Stimulated activated CD4-positive, alpha-beta T cell treated with anti-CD3 and anti-CD28 coated beads, Interleukin-4, amount 100 ng/mL, for 24 hours (primary cell): ENCODE measurements at places on chromosomes 12 and 14.

GRCh38 chr12:51924551-51925319 lies 17.4 kb downstream of the ACVRL1 start:
- DNase-seq = no peak

- no peak for DNase-seq
Measured at GRCh38 chr14:77158175-77158881, 16.7 kb upstream of the ZDHHC22 start.

- no peak for DNase-seq
Measured at GRCh38 chr12:132314516-132315233, 14.7 kb downstream of the GALNT9 start.

- DNase-seq = no peak
Measured at GRCh38 chr12:78959556-78959955, 95.0 kb downstream of the SYT1 start.

- no peak for DNase-seq
Measured at GRCh38 chr12:22333186-22333712, 1.3 kb downstream of the ST8SIA1 start.

- peak; percentile 44 for DNase-seq
Measured at GRCh38 chr12:1093166-1093751, 102.2 kb downstream of the ERC1 start.

GRCh38 chr12:51591016-51591901 lies at the start of gene SCN8A:
Gene SCN8A (plus strand): TSS chr12:51591233. CDS start chr12:51662818, 71,585 bp downstream.
- DNase-seq = peak; percentile 57

DNA sequence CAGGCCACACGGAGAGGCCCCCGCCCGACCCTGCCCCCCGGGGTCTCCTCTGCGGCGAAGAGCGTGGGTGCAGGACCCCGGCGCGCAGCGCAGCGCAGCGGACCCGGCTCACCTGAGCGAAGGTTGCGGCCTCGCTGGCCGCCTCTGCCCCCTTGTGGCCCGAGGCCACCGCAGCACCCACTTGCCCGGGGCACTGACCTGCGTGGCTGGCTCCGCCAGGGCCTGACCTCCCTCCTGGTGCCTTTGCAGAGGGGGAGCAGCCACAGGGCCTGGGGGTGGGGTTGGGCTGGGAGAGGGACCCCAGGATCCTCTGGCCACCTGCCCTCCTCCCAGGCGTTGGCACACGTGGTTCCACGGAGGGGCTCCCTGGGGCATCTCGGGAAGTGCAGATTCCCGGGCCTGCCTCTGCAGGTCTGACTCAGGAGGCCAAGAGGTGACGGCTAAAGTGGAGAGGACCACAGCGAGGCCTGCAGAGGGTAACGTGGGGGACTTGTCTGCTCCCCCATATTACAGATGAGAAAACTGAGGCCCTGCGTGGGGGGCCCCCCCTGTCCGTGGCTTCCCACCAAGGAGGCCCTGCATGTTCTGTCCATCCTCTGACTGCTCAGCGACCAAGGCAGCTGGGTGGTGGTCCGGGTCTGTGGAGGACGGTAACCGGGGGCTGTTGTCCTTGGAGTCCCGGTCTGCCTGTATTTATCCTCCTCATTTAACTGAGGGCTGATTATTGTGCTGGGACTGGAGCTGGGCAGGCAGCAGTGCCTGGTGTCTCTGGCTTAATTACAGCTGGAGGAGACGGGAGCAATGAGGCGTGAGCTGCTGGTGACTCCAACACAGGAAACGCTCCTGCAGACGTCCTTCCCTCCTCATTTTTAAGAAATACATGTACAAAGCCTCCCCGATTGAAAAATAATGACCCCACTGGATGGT lies 67.9 kb upstream of the BEGAIN start:
- DNase-seq = peak; percentile 31

- no peak for DNase-seq
Measured at GRCh38 chr12:51686727-51687126, 95.7 kb downstream of the SCN8A start.

GRCh38 chr12:51127050-51127729 lies 43.8 kb upstream of the CSRNP2 start:
- no peak for DNase-seq

DNA sequence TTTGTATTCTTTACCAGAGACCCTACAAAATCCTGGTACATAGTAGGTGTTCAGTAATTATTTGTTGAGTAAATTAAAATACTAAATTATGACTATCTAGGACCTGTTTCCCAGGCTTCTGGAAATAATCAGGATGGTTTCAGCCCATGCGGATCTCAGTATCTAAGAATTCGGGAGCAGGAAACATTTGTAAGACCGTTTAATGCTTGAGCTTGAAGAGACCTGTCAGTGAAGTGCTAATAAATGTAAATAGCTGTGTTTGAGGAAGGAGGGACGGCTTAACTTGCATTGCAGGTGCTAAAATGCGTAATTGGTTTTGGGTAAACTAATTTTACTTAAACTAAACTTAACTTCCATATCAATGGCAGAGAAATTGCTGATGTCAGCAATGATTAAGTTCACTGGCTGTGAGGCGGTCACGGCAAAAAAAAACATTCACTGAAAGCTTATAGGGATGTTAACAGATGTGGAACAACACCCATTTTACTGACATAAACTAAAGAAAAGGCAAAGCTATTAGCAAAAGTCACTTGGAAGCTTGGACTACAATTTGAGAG lies 28.6 kb upstream of the AEBP2 start:
- no peak for DNase-seq

GRCh38 chr14:102826751-102827675 lies 49.8 kb downstream of the TRAF3 start:
- no peak for DNase-seq

DNA sequence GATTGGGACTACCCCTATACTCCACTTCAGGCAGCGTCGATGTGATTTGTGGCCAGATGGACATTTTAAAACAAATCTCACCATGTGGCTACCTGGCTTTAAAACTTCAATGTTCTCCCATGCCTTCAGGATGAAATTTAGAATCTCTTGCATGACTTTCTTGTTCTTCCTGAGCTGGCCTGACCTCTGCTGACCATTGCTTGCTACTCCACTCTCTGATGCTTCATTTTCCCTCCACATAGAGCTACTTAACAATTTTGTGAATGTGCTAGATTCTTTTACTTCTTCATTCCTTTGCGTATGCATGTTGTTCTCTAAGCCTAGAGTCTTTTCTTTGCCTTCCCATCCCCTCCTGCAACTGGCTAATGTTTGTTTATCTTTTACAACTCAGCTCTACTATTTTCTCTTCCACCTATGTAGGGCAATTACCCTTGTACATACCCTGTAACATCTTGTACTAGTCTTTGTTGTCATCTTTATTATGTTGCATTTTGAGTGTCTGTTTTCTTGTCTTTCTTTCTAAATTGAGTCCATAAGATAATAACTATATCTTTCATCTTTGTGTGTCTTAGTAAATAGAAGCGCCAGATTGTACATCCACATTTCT lies 41.2 kb downstream of the YLPM1 start:
- no peak for DNase-seq

- DNase-seq = no peak
Measured at GRCh38 chr14:55341781-55342180, 69.8 kb downstream of the ATG14 start.

DNA sequence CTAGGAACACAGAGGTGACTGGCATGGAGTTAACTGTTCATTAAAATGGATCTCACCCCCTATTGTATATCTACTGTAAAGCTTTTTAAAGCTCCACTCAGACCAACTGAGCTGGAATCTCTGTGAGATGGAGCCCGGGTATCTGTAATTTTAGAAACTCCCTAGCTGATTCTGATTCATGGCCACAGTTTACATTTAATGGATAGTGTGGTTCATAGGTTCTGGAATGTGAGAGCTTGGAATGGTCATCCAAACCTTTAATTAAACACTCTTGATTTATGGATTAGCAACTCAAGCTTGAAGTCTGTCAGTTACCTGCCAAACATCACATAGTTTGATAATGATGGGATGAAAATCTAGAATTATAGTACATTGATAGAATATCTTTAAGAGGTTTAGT lies 183.8 kb downstream of the SLC25A21 start:
- DNase-seq = no peak

GRCh38 chr12:27635349-27635972 lies 60.8 kb upstream of the REP15 start:
- no peak for DNase-seq

- no peak for DNase-seq
Measured at GRCh38 chr12:113740699-113741098, 225.4 kb downstream of the RBM19 start.

GRCh38 chr14:94383777-94384176 lies 4.6 kb downstream of the SERPINA1 start:
- no peak for DNase-seq

- no peak for DNase-seq
Measured at GRCh38 chr14:23202001-23202400, 18.5 kb upstream of the SLC7A8 start.

DNA sequence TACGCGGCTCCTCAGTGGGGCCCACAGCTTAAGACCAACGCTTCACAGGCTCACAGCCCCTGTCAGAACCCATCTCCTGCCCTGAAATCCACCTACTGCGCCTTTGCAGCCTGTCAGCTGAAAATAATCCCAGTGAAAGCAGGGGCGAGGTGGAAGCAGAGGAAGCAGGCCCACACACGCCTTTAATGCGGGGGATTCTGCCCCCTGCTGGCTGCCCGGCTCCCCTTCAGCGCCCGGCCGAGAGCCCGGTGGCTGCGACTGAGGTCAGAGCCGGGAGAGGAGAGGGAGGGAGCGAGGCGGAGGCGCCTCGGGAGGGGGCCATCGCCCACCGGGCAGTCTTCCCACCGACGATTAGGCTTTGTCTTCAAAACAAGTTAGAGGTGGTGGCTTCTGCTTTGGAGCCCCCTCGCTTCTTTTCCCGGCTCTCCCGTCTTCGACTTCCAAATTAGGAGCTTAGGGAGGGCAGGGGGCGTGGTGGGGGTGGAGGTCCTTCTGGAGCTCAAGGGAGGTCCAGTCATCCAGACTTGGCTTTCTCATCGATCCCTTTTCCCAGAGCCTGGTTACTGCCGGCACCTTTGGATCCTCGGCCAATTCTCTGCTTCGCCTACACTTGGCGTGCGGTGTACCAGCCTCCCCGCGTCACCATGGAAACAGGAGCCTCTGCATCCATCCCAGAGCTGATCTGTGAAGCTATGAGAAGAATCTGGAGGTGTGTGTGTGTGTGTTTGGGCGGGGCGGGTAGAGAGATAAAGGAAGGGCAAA lies 25.2 kb upstream of the RND1 start:
- peak; percentile 75 for DNase-seq

DNA sequence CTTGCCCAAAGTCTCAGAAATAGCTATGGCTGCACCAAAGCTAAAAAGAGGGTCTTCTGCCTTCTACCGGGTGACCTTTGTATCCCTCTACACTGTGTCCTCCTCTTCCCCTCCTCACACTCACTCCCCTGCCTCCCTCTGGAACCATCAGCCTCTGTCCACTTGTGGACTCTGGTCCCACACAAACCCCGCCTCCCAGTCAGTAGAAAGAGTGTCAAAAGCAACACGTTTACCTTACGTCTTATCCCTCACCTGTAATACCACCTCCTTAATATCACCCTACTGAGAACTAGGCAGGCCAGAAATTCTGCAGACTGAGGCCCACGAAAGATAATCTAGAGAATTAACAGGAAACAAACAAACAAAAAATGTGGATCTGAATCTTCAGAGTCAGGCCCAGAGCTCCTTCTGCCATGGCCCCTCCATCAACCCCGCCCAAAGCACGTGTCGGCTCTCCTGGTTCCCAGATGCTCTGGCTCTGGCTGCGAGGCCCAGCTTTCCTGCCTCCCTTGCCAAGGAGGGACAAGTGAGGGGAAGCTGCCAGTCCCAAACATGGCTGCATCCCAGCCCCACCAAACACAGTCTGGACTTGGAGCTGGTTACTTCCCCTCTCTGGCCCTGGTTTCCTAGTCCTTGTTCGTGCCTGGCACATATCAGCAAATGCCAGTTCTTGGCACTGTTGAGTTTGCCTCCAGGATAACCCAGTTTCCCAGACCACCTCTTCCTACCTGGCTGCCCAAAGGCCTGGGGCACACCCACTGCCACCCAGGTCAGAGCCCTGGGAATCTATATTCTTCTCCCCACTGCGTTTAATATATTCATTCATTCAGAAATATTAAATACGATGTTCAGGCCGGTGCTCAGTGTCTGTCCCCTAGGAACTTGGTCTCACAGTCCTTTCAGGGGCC lies 2.7 kb downstream of the ACTN1 start:
- no peak for DNase-seq

DNA sequence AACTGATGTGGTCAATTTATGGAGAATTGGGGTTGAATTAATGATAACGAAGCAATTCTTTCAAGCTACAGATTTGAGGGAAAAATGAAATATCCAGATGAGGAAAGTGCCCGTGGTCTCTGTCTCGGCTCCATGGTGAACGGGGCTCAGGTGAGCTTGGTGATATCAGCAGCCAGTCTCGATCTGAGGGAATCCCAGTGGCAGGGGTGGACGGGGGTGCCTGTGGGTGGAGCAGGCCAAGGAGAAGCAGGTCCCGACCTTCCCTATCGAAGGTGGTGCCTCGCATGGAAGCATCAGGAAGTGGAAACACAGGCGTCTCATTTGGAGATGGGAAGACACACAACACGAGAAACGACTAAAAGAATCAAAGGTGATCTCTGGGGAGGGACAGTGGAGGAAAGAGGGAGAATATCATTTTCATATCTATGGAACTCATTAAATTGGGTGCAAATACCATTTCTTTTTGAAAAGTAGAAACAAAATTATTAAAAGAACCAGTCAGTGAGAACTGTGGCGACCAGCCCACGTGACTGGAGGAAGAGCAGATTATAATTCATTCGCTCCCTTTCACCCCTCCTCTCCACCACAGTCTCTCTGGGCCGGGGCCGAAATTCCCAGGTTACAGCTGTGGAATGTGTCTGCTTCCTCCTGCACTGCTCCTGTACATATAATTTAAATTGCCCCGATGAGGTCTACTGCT lies 354.3 kb upstream of the SFSWAP start:
- DNase-seq = no peak

GRCh38 chr14:72818998-72819397 lies 74.9 kb downstream of the DPF3 start:
- no peak for DNase-seq

DNA sequence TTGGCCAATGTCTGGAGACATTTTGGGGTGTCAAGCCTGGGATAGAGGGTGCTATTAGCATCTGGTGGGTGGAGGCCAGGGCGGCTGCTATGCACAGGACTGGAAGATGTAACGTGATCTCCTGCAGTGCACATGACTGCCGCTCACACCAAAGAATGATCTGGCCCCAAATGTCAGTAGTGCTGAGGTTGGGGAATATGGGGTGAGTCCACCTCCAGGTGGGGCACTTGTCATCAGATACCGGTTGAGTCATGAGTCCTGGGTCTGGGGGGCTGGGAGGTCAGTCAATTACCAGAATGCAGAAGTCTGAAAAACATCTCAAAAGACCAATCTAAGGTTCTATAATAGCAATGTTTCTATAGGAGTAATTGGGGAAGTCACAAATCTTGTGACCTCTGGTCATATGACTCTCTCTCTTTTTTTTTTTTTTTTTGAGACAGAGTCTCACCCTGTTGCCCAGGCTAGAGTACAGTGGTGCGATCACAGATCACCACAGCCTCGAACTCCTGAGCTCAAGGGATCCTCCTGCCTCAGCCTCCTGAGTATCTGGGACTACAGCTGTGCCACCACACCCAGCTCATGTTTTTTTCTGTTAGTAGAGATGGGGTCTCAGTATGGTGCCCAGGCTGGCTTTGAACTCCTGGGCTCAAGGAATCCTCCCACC lies 6.0 kb upstream of the SDSL start:
- DNase-seq = no peak

- no peak for DNase-seq
Measured at GRCh38 chr14:22721213-22721612, 45.3 kb upstream of the OXA1L start.
